Right renal cortex interstitium (tissue), 3 donors: ENCODE measurements at places on chromosomes 12 and 14.

DNA sequence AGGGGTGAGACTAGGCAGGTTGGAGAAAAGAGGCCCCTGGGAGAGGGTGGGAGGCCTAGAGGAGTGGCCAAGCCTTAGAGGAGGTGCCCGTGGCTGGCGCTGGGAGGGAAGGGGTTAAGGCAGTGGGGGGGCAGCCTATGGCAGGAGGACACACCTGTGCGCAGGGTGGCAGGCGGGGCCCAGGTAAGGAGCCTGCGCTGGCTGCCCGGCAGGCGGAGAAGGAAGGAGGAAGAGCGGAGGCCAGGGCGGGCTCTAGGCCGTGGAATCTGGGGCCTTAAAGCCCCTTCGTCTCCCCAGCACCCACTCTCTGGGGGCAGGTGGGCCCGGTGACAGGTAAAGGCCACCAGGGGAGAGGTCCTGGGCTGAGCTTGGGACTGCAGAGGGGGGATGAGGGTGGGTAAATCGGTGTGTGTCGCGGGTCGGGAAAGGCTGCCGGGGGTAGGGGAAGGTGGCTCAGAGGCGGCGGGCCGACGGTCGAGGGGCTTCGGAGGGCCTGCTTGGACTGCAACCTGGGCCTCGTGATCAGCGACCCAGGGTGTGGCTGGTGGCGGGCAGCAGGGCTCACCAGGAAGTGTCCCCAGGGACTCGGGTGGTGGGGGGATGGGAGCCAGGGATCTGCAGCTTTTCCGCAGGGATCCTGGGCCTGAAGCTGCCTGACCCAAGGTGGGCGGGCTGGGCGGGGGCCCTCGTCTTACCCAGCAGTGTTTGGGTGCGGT, 7.3 kb downstream of the PHB2 start:
- DNase-seq = no peak

GRCh38 chr14:103239751-103240150, 94.3 kb upstream of the EIF5 start:
- DNase-seq = no peak

DNA sequence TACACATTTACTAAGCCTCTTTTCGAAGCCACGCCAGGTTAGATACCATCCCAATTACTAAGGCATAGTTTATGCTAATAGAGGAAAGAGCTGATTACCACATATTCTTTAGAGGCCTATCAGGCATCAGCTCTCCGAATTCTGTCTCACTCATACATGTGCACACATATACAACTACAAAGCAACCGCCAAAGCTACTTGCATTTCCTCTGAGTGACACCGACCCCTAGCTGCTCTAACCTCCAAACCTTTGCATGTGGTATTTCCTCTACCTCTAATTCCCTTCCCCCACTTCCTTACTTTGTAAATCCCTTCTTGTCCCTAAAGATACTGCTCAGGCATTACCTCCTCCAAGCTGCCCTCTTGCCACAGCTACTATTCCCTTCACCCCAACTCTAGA, 107.2 kb downstream of the DUSP6 start:
- no peak for DNase-seq

DNA sequence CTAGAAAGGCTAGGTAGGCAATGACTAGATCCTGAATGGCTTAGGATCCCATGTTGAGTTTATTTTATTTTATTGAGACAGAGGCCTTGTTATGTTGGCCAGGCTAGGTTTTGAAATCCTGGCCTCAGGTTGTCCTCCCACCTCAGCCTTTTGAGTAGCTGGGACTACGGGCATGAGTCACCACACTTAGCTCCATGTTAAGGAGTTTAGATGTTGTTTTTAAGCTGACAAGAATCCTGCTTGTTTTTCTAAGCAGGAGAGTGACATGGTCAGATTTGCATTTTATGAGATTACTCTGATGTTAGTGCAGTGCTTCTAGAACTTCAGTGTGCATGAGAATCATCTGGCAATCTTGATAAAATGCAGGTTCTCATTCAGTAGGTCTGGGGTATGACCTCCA, 14.5 kb downstream of the CCDC198 start:
- no peak for DNase-seq

GRCh38 chr14:39145266-39145966, 24.7 kb downstream of the TRAPPC6B start:
- DNase-seq = no peak

DNA sequence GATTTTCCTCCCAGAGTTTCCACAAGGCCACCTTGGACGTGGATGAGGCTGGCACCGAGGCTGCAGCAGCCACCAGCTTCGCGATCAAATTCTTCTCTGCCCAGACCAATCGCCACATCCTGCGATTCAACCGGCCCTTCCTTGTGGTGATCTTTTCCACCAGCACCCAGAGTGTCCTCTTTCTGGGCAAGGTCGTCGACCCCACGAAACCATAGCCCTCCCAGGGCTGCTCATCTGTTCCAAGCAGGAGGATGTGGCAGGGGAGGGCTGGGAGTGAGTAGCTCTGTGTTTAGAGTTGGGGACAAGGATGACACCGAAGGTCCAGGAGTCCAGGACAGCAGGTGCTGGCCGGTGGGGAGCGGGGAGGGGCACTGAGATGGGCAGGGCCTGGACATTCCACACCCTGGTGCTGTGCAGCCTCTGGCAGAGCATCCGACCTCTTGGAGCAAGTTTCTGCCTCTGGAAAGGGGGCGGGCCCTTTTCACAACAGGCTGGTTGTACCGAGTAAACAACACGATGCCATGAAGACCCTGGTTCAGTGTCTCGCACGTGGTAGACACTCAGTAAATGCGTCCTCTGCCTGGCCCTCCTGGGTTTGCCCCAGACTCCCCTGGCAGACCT, 8.2 kb downstream of the SERPINA4 start:
- DNase-seq = no peak

DNA sequence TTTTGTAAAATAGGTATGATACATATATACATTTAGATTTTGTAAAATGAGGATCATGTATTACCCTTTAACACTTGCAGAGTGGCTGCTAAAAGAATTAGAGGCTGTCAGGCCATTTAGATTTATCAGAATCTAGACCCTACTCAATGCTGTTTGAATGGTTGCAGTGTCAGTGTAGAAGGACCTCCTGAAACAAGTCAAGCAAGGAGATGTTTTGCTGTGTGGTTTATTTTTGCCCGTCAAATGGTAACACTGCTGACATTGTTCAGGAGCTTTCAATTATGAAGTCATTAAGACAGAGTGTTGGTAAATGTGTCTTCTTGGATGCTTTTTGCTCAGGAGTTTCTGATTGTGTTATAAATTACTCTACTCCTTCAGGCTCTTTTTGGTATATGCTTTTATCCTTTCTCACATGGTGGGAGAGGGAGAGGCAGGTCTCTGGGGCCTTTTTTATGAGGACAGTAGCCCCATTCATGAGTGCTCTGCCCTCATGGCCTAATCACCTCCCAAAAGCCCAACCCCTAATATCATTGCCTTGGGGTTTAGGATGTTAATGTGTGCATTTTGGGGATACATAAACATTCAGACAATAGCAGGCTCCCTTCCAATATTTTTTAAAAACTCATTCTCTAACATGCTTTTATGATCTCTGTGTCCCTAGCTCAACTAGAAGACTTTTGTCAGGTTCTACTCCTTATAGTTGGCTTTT, 16.5 kb downstream of the EID3 start:
- no peak for DNase-seq

DNA sequence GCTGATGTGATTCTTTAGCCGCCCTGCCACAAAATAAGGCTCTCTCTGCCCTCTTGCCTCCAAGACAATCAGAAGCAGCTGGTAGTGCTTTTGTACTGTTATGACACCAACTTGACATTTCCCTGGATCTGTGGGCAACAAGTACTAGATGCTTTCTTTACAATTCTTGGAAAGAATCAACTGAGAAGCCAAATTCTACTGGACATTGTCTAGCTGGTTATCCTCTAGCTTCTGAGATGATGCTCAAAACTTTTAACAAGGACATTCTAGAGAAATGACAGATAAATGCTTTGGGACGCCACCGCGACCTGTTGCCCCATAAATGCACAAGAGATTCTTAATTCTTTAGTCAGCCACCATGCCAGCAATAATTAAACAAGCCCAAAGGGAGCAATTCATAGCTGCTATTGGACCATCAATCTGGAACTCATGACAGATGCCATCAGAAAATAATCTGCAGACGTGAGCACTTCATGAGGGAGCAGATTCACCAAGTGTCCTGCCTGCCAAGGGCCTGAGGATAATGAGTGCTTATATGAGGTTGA, 22.8 kb downstream of the FMNL3 start:
- DNase-seq = no peak

DNA sequence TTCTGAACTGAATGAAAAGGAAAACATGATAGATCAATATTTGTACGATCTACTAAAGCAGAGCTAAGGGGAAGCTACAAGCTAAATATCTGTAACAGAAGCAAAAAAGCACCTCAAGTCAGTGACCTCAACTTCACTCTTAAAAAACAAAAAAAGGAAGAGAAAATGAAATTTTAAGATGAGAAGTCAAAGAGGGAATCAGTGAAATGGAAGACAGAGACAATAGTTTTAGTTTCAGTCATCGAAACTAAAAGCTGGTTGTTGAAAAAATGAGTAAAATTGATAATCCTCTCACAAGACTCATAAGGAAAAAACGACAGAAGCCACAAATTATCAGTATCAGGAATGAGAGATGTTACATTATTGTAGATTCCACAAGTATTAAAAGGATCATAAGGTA, 11.9 kb upstream of the SLC2A13 start:
- DNase-seq = no peak

- DNase-seq = no peak
These were observed 46.6 kb downstream of the PPP2R5C start for GRCh38 chr14:101808020-101808641.

DNA sequence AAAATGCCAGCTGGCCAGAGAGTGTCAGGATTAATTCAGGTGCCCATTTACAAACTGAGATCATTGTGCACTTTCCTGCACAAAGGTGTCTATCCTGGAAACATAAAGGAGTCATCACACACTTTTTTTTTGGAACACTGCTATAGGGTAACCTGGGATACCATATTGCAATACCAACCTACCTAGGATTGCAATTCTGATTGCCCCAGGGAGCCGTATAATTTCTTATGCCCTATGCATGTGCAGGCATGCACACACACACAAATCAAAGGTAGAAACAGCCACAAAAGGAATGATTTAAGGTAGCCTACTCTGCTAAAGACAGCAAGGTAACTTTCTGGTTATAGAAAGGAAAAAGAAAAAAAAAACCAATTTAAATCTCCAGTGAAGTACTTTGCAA, 285.3 kb upstream of the KITLG start:
- no peak for DNase-seq
